NCI-H2081 (cell line): ENCODE measurements at places on chromosomes 4 and X.

DNA sequence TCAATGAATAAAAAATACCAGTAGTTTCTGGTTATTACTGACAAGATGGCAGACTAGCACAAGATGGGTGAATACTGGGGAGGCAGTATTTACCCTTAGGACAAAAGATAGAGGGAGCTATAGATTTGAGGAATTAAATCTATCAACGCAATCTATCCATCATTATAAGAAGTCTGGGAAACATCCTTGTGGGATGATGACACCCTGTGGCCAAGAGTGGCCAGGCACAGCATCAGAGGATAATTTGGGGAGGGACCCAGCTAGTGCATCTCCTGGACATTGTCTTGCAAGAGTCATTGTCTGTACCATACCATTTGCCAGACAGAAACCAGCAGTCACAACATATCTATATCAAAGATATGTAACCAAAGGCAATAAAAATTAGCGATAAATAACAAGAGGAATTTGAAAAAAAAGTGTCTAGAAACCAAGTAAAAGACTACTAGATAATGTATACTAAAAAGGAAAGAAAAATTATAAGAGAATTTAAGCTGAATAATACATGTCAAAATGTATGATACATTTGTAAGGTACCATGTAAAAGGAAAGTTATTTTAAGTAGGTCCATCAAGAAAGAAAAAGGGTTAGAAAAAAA, 22.9 kb downstream of the KCTD8 start:
- DNase-seq: peak; percentile 64

- no peak for DNase-seq
Observed at GRCh38 chrX:48961585-48962091, 4.2 kb upstream of the OTUD5 start.

- DNase-seq: no peak
Observed at GRCh38 chrX:77415161-77415560, 32.0 kb upstream of the FGF16 start.

- DNase-seq: peak; percentile 15
Observed at GRCh38 chr4:78441756-78442155, 109.8 kb upstream of the ANXA3 start.

- DNase-seq: no peak
Observed at GRCh38 chrX:50799531-50799961, 14.4 kb downstream of the SHROOM4 start.

GRCh38 chr4:77232653-77233052, 75.6 kb downstream of the CCNG2 start:
- DNase-seq: no peak

GRCh38 chr4:169253904-169254303, 16.9 kb downstream of the SH3RF1 start:
- no peak for DNase-seq

- no peak for DNase-seq
Observed at GRCh38 chr4:183190900-183191527, 92.0 kb downstream of the WWC2 start.

DNA sequence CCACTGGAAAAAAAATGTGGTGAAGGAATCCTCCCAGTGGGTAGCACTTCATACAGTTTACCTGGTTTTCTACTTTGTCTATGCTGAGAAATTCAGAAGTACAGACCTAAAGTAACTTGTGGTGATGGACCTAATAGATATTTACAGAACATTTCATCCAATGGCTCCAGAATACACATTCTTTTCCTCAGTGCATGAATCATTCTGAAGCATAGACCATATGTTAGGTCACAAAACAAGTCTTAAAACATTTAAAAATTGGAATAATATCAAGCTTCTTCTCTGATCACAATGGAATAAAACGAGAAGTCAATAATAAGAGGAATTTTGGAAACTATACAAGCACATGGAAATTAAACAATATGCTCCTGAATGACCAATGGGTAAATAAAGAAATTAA, 450.1 kb upstream of the INTU start:
- DNase-seq: no peak

DNA sequence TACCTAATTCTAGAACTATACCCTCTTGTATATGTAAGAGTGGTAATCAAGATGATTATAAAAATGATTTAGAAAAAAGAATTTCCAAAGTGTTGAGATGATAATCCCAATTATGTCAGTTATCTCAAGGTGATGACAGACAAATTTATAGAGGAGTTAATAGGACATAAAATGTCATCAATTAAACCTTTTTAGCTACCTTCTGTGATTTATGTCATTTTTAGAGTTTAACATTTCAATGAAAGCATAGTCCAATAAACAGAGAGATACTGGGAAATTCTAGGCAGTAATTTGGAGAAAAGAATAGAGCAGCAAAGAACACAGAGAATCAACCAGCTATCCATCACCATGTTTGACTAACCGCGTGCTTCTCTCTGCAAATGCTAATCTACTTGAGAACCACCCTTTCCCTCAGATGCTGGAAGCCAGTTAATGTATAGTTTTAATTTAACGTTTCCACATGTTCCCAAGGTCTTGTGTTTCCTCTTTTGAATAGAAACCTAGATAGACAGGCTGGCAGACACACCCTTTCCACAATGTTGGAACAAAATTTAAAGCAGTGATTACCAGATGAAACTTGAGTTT, 433.1 kb upstream of the FAM241A start:
- peak; percentile 9 for DNase-seq

GRCh38 chrX:333611-334311, 15.2 kb upstream of the GTPBP6 start:
- no peak for DNase-seq

DNA sequence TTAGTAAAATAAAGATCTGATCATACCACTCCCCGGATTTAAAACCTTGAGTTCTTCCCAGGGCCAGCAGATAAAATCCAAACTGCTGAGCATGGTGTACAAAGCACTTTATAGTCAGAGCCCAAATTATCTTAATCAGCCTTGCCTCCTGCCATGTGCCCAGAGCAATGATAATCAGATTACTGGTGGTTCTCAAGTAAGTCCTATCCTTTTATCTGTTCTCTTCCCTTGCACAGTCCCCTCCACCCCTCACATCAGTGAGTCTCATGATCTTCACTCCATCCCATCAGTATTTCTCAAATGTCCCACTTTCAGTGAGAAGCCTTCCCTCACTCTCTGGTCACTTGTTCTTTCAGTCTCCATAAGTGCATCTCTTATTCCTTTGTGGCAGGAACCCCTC, 22.7 kb downstream of the INTS6L start:
- DNase-seq: no peak

GRCh38 chr4:147550626-147551246, 66.5 kb upstream of the TMEM184C start:
- no peak for DNase-seq

DNA sequence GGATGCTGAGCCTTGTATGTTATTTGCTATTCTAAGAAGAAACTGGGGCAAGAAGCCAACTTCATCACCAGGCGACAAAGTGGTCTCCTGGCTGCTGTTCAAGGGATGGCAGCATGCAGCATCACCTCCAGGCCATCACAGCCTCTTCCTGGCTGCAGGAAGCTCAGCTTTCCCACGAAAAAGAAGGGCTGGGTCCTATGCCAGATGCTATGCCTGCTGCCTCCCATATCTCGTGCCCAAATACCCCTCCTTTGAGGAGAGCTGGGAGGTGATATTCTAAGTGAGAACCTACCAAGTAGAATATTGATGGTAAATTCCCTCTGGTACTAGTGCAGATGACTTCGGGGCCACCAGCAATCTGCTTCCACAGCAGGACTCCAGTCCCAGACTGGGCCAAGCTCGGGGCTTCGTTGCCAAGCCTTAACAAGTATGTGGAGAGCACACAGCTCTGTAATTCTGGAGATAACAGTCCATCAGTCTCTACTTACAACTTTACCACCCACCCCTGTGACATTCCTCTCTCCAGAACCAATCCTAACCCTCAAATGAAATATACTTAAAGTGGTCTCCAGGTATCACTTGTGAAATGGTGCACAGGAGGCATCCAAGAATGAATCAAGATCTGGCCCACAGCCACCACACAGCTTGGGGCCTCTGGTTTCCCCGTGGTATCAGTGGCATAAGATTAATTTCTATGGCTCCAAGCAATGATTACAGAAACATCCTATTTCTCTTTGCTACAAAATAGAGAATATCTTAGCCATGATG, 149.3 kb downstream of the PALLD start:
- DNase-seq: peak; percentile 69
